ENCODE measurements at places on chromosomes 16 and 17. TPM values are rescaled to one million over a fixed set of nuclear protein-coding genes. Genes with fewer than 3 reads are reported as not detected.

The CARD14 gene
- polyA plus RNA-seq = 1.6 TPM

DNA sequence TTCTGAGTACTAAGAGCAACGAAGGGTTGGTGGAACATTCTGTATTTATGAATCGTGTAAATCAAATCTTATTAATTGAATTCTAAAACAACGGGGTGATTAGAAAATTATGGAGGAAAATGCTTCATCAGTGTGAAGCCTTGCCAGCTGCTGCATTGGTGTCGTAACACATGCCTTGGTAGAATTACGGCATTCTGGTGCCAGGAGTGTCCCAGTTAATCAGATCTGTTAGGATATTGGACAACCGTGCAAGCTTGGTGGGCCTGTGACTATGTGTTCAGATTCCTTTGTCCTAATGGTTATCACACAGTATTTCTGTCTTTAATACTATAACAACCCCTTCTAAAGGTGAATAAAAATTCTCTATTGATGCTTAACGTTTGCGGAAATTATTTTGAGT is 44.2 kb upstream of the TANC2 start:
- no peak for DNase-seq

The ZNF205 gene
- polyA plus RNA-seq = 8.7 TPM

DNA sequence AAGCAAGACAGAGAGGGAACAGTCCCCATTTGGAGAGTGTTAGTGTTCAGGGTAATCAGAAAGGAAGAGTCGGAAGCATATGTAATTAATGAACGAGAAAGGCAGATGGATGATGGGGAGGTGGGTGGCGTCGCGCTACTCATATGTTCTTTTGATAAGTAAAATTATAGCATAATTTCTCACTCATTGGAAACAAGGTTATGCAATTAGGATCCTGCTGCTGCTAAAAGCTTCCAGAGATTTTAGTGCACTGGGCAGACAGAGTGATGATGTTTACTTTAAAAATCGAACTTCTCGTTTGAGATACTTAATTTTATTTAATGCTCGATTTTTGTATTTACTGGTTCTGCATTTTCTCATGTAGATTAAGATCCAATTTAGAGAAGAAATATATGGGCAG is 96.2 kb downstream of the PRKCA start:
- no peak for DNase-seq

DNA sequence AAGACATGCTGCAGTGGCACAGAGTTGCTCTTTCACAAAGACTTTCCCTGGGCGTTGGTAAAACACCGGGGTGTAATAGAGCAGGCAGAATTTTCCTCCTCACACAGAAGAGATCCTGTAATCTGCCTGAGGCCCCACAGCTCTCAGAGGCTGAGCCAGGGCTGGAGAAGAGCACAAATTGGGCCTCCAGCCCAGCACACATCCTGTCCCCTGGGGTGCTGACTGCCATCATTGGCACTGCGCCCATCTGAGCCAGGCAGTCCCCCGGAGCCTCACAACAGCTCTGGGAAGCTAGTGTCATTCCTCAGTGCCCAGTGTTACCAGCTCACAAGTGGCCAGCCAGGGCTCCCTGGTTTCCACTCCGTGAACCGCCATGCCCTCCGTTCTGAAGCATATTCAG is 119.4 kb downstream of the SOCS1 start:
- DNase-seq = no peak

GRCh38 chr16:83674931-83675535 is 132.7 kb upstream of the HSBP1 start:
- no peak for DNase-seq

- DNase-seq = peak; percentile 19
Observed at GRCh38 chr16:52251495-52251894, 295.4 kb downstream of the TOX3 start.

GRCh38 chr16:14475370-14476139 is 154.5 kb downstream of the PARN start:
- no peak for DNase-seq

The KCNH4 gene
- polyA plus RNA-seq = not detected

- DNase-seq = no peak
Observed at GRCh38 chr16:49280105-49280741, 1.4 kb downstream of the CBLN1 start.

GRCh38 chr16:88375236-88375975 is 7.4 kb upstream of the ZNF469 start:
- DNase-seq = no peak

The ODF4 gene
- polyA plus RNA-seq = not detected

GRCh38 chr16:53156516-53156915 is 101.7 kb downstream of the CHD9 start:
- DNase-seq = no peak

DNA sequence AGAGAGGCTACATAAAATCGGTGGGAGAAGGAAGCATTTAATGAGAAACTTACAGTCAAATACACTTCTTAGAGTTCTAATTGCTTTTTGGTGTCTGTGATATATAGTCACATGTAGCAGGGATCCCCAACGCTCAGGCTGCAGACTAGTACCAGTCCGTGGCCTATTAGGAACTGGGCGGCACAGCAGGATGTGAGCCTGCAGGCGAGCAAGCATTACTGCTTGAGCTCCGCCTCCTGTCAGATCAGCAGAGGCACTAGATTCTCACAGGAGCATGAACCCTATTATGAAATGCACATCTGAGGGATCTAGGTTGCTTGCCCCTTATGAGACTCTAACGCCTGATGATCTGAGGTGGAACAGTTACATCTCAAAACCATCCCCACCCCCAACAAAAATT is 158.5 kb downstream of the TANC2 start:
- DNase-seq = no peak

DNA sequence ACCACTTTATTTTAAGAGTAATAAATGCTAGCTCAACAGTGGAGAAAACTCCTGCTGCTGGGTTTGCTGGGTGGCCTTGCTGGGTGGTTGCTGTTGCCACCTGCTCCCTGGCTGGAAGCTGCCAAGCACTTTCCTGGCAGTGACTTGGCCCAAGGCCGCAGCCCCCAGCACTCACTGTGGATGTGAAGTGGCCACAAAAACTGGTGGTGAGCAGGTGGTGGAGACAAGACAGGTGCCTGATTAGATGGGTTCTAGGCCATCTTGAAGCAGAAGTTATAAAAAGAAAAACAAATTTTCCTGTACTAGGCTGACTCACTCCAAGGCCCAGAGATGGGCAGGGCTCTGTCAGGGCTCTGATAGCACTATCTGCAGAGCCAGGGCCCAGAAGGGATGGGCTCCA is 224.7 kb upstream of the NLRP1 start:
- no peak for DNase-seq

DNA sequence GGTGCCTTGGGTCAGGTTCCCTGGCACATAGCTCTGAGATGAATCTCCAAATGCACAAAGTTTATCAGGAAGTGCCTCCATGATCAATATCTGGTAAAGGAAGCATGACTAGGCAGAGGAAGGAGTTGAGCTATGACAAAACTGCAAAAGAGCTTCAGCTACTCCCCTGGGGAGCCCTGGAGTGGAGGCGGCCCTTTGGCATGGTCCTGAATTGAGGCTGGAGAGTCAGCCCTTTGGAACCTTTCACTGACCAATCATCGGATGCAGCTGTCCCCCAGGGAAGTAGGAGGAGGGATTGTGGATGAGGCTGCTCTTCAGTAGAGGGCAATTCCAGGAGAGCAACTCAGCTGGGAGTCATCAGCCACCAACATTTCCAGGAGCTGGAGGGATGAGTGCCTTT is 46.1 kb upstream of the NLRP1 start:
- DNase-seq = no peak

All from keratinocyte (primary cell).